ENCODE measurements at places on chromosomes 6 and 20.
A peak's percentile ranks its signal among the peaks of the same experiment; 100 is the strongest.

GRCh38 chr6:153590411-153590810 is 448.6 kb upstream of the OPRM1 start:
- no peak for DNase-seq

DNA sequence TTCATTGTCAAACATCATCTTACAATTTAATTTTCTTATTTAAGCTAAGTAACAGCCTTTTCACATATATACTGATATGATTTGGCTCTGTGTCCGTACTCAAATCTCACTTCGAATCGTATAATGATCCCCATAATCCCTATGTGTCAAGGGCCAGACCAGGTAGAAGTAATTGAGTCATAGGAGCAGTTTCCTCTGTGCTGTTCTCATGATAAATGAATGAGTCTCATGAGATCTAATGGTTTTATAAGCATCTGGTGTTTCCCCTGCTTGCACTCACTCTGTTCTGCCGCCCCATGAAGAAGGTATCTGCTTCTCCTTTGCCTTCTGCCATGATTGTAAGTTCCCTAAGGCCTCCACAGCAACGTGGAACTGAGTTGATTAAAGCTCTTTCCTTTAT is 25.1 kb upstream of the CMTR1 start:
- no peak for DNase-seq

DNA sequence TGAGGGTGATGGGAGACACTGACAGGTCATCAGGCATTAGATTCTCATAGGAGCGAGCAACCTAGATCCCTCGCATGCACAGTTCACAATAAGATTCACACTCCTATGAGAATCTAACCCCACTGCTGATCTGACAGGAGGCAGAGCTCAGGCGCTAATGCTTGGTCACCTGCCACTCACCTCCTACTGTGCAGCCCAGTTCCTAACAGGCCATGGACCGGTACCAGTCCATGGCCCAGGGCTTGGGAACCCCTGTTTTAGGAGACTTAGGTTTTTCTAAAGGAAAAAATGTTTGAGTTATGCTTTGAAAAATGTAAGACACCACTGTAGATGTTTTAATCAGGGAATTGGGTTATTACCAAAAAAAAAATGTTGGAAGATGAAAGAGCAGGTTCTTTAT is 6.7 kb downstream of the HLA-E start:
- DNase-seq = no peak

GRCh38 chr6:170006900-170007467 is 255.6 kb downstream of the ERMARD start:
- DNase-seq = no peak

DNA sequence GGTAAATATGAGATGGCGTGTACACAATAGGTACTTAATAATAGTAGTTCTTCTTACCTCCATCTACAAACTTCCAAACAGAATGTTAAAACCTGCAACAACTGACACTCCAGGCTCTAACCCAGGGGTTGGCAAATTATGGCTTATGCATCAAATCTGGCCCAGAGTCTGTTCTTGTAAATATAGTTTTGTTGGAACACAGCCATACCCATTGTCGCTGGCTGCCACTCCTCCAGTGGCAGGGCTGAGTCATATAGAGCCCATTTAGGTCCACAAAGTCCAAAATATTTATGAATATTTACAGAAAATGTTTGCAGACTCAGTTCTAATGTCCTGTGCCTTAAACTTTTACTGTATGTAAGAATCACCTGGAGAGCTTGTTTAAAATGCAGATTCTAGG is 69.9 kb upstream of the BTBD3 start:
- no peak for DNase-seq

GRCh38 chr6:31763619-31763940 is 1.1 kb downstream of the SAPCD1 start:
- no peak for DNase-seq

DNA sequence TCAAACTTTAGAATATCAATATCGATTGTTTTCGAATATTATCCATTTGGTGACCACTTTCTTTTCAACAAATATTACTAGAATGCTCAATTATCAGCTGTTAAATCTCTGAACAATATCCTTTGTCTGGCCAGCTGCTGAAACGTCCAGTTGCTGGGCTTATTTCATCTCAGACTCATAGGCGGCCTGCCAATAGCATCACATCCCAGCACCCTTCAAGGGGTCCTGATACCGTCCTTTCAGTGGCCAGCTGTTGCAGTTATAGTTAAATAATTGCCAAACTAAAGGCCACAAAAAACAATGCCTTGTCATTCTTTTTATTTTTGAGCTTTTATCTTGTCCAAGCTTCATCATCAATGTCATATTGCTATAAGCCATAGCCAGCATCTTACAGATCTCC is 1006.8 kb upstream of the MANEA start:
- no peak for DNase-seq

GRCh38 chr6:30640481-30640880 is 6.5 kb upstream of the C6orf136 start:
- no peak for DNase-seq

GRCh38 chr6:156508126-156508525 is 269.1 kb upstream of the ARID1B start:
- DNase-seq = no peak

- no peak for DNase-seq
Measured at GRCh38 chr6:142155091-142155490, 8.0 kb downstream of the VTA1 start.

DNA sequence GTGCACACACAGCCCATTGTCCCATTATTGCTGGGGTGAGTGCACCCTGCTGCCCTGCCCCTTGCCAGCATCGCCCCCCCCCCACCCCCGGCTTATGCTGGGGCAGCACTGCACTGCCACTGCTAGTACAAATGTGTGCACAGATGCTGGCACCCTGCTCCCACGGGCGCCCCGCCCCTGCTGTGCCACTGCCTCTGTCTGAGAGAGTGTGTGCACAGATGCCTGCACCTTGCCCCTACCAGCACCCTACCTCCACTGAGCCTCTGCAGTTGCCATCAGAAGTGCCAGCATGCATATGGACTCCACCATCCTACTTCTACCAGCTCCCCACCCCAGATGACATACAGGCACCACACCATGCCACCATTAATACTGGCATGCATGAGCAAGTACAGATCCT is 454.6 kb upstream of the KHDRBS2 start:
- DNase-seq = no peak

DNA sequence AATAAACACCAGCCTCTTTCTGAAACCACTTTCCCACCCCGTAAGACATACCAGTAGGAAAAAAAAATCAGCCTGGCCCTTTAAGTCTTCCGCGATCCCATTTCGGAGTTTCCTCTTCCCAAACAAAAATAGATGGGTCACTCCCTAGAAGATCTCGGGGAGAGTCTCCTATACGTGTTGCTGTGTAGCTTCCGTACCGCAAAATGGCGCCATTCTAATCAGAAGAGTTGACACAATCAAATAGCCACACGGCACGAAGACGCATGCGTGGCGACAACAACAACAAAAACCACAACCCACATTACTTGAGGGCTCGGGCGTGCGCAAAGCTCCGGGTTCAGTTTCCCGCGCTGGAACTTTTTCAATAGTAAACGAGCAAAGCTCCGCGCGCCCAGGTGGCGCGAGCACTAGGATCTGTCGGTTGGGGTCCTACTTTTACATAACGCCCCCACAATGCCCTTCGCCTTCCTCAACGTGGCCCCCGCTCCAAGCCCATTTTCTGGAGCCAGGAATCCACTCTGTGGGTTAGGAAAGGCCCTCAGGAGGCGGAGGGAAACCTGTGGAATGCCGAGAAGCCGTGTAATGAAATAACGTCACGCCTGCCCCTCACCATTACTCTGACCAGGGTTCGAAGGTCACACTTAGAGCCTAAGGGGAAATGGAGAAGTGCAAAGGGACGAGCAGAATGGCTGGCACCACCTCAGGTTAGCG is at the start of gene GPANK1:
Gene GPANK1, minus strand, starts transcription at position 208 of the 711 bp plus-strand sequence. CDS start 519 bp downstream, outside the sequence.
- DNase-seq = peak; percentile 99

Measured in Jurkat, Clone E6-1 (cell line).